Amygdala (tissue), 56 donors: ENCODE measurements at places on chromosomes 6 and 20.

DNA sequence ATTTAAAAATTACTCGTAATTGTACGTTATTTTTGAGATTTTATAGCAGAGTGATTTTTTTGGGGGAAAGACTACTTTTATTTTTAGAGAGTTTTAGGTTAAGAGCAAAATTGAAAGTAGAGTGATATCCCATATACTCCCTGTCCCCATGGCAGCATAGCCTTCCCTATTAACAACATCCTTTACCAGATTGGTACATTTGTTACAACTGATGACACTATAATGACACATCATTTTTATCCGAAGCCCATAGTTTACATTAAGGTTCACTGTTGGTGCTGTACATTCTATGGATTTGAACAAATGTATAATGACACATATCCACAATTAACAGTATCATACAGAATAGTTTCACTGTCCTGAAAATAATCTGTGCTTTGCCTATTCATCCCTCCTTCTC is 1126.4 kb upstream of the CITED2 start:
- DNase-seq, result no peak

GRCh38 chr6:46667377-46667776 is 14.6 kb downstream of the SLC25A27 start:
- no peak for DNase-seq

DNA sequence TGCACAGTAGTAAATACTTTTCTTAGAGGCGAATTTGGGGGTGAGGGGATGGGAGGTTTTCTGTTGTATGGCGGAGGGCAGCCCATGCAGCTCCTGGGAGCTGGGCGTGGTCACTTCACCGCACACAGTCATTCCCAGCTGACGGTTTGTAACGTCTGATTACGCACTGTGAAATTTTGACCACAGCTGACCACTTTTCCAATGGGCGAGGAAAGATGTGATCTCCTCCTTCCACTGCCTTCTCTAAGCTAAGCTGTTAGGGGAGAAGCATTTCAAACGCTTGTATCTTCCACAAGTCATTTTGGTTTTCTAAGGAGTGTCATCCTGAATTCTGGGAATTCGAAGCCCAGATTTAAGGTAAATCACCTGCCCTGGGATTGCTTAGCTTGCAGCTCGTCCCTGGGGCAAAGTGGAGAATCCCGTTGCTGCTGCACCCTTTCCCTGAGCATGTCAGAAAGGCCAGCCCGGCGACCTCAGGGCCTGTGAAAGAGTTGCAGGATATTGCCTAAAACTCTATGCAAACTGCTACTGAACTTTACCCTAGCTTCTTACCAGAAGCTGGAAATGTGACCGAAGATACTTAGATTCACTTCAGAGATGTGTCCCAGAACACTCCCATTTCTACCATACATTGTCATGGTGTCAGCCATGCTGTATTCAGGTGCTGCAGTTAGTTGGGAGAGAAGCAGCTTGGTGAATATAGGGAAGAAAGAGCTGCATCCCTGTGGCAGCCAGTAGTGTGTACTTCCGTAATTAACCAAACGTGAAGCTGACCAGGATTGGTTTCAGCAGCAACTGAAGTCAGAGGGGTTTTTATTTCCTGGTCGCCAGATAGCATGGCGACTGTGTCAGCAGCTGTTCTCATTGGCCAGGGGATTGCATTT is 58.9 kb downstream of the RREB1 start:
- DNase-seq, result no peak

DNA sequence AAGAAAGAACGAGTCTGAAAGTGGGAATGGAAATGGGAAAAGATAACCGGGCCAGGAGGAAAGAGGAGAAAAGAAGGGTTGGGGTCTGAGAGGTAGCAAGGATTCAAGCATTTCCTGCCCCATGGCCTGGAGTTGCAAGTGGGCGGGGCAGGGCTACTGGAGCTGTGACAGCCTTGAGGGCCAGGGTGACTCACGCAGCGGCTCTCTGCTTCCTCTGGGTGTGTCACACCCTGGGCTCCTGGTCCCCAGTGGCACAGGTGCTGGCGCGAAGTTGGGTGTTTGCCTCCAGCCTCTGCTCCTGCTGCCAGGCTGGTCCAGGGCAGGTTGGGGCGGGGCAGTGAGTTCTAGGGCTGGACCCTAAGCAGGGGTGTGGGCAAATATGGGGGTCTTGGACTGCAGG is 3.3 kb upstream of the ULBP3 start:
- DNase-seq, result no peak

DNA sequence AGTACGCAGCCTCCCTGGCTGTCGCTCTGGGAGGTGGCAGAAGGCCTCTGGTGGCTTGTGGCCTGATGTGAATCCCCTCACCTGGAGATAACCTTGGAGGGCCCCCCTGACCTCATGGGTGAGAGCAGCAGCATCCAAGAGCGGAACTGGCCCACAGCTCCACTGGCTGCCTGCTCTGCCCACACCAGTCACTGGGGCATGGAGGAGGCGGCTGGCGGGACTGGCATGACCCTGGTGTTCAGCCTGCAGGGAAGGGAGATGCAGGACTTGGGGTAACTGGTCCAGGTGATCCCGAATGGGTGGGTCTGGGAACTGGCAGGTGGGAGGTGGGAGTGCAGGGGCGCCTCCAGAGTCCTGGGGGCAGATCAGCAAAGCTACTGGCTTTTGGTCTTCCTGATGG is 10.6 kb upstream of the DSN1 start:
- DNase-seq, result no peak

- DNase-seq, result no peak
Measured at GRCh38 chr20:9761476-9761875, 77.4 kb downstream of the PAK5 start.

DNA sequence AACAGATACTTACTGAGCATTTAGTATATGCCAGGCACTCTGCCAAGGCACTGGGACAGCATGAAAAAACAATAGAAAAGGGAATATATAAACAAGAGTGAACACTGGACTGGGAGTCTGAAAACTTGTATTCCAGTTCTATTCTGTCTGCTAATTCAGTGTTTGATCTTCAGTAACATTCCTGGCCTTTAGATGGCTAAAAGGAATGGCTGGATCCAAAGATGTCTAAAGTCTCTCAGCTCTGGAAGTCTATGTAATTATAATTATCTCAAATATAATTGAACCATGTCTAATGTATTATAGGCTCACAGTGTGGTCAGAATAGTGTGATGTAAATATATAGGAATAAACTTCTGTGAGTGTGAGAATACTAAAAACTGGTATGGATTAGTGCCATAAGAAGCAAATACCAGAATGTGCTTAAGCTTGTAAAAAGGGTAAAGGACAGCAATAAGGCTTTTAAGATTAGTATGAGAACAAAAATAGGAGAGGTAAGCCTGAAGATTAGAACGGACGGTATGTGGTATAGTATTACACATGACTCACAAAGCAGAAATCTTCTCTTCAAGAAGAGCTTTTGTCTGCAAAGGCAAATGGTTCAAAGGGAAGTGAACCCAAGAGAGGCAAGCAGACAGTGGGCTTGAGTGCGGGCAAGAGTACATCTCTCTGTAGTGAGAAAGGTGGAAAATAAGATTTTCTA is 68.5 kb downstream of the TMEM200A start:
- no peak for DNase-seq

DNA sequence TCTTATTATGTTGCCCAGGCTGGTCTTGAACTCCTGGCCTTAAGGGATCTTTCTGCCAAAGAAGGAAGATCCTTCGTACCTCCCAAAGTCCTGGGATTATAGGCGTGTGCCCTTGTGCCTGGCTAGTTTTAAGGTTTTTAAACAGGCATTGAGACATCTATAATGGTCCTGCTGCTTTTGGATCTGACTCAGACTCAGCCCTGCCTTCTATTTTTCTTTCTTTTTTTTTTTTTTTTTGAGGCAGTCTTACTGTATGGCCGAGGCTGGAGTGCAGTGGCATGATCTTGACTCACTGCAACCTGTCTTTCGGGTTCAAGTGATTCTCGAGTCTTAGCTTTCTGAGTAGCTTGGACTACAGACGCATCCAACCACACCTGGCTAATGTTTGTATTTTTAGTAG is 73.7 kb downstream of the PHF20 start:
- DNase-seq, result no peak

GRCh38 chr6:44715188-44715587 is 327.7 kb downstream of the CDC5L start:
- no peak for DNase-seq

DNA sequence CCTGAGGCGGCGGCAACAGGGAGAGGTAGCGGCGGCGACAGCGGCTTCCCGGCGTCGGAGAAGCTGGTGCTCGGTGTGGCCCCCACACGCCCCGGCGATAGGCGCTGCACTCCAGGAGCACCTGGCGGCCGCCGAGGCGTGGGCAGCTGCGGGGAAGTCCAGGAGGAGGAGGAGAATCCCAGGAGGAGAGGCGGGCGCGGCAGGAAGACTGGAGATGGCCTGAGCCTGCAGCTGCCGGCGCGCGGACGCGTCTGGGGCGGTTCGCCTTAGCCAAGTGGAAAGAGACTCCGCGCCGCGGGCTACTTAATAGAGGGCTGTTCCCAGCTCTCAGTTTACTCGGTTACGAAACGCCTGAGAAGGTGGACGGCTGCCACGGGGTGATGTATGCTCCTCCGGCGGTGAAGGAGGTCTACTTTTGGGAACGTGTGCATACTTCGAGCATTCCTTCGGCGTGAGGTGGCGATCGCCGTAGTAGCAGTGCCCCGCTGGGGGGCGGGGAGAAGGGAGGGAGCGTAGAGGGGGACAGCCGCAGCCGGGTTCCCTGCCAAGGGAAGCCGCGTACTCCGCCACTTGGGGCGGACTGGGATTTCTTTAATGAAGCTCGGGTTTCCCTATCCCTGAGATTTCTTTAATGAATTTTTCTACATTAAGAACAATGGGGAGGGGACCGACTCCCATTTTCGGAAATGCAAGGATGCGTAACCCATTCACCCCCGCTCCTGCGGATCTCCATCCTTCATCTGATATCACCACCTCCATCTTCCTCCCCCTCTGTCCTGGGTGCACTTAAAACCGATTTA is at the start of gene COL12A1:
COL12A1 (minus strand) TSS at position 278 of the 800 bp plus-strand sequence. CDS start 3,261 bp downstream, outside the sequence.
- no peak for DNase-seq

DNA sequence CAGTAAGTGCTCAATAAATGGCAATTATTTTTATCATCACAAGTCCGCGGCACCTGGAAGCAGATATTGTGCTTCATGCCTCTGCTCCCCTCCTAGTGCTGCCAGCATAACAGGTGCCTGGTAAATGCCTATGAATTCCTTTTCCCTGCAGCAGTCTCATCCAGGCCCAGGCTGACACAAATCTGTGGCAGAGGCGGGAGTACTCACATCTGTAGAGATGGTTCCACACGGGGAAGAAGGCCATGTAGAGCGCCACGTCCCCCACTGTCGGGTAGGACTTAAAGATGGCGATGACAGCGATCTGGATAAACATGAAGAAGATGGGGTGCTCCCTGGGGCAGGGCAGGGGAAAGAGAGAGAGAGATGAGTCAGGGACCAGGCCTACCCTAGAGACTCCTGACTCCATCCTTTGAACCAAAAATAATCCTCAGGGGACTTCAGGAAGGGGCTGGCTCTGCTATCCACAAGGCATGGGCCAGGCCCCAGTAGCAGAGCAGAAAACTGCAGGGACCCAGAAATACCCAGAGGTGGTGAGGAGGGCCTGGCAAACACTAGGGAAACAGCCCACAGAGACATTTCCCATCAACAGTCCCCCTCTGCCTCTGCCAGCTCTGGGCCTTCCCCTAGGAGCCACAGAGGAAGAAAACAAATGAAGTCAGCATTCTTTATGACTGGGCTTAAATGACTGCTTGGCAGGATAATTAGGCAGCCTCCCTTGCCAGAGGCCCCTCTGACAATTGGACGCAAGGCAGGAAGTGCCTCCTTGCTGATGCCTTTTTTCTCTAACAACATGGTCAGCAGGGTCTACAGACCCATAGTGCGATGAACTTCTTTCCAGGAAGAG is 23.0 kb downstream of the MAP1LC3A start:
- DNase-seq, result no peak

DNA sequence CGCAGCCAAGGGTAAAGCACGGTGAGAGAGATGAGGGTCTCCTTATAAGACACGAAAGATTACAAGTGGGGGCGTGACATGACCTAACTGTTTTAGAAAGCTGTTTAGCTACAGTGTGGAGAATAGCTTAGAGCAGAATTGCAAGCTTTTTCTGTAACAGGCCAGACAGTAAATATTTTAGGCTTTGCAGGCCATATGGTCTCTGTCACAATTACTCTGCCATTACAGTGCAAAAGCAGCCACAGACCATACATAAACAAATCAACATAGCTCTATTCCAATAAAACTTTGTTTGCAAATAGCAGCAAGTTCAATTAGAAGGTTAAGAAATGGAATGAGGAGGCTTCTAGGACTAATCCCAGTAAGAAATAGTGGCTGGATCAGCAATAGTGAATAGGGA is 16.8 kb downstream of the PGM3 start:
- no peak for DNase-seq

GRCh38 chr6:16031278-16031981 is 97.5 kb upstream of the MYLIP start:
- no peak for DNase-seq

DNA sequence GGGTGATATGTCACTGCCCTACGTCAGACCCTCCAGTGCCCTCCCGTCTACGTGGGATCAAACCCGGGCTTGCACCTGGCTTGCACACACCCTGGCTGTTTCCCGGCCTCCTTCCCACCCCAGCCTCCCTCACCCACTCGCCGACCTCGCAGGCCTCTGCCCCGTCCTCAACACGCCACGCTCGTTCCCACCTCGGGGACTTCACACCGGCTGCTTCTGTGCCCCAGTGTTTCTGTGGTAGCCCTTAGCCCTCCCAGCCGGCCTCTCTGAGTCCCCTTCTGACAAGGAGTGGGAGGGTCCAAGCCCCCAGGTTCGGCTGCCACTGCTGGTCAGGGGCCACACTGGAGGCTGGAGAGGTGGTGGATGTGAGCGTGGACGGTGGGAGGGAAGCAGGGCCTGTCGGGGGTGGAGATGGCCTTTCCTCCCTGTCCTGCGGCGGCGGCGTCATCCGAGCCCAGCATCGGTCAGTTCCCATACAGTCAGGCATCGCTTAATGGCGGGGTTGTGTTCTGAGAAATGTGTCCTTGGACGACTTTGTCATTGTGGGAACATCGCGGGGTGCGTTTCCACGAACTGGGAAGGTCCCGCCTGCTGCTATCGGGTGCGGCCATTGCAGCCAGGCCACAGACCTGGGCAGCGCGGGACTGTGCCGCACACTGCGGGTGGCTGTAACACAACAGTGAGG is 11.4 kb upstream of the KIF25 start:
- no peak for DNase-seq

DNA sequence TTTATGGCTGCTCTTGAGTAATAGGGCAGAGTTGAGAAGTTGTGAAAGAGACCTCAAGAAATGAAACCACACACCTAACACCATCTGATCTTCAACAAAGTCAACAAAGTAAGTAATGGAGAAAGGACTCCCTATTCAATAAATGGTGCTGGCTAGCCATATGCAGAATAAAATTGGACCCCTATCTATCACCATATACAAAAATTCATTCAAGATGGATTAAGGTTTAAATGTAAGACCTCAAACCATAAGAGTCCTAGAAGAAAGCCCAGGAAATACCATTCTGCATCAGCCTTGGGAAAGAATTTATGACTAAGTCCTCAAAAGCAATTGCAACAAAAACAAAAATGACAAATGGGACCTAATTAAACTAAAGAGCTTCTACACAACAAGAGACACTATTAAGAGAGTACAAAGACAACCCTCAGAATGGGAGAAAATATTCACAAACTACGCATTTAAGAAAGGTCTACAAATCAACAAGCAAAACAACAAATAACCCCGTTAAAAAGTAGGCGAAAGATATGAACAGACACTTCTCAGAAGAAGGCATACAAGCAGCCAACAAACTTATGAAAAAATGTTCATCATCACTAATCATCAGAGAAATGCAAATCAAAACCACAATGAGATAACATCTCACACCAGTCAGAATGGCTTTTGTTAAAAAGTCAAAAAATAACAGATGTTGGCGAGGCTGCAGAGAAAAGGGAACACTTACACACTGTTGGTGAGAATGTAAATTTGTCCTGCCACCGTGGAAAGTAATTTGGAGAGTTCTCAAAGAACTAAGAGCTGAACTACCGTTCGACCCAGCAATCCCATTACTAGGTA is 4.0 kb downstream of the MAP3K5 start:
- no peak for DNase-seq
